NB4 (cell line): ENCODE measurements at places on chromosomes 7 and 10.

DNA sequence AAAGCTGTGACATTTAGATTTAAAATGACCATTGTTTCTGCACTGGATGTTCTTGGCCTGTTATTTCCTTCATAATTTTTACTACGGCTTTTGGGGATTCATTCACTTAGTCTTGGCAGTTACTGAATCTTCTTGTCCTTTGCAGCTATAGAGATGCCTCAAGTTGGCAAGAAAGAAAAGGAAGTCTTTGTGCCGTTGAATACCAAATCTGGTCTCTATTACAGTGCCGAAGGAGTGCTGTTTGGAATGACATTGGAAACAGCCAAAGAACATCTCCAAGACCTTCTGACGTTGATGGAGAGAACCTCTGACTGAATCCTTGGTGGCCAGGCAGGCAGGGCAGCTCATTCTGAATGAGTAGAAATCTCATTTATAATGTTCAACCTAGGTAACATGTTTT is 54.3 kb upstream of the NRP1 start:
- DNase-seq, result no peak

- DNase-seq, result no peak
These were observed 67.0 kb upstream of the CAV2 start for GRCh38 chr7:116432527-116432916.

DNA sequence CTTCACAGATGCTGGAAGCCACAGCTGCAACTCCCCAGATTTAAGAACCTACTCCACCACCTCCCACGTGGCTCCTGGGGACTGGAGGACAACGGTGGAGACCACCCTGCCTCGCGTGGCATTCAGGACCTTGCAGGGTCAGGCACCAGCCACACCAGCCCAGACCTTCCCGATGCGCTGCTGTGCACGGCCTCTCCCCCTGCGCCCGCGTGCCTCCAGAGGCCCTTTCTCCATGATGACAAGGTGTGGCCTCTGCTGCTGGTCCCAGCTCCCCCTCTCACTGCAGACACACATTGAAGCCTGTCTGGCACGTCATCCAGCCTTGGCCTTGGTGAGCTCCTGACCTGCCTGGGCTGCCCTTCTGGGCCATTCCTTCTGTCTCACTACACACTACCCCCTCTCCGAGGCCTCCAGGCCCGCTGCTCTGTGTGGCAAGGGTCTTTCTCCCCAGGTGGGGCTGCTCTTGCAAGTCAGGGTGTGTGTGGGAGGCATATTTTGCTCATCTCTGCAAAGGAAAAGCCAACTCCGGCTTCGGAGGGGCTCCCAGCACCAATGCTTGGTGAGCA is 254.8 kb downstream of the MAD1L1 start:
- no peak for DNase-seq

DNA sequence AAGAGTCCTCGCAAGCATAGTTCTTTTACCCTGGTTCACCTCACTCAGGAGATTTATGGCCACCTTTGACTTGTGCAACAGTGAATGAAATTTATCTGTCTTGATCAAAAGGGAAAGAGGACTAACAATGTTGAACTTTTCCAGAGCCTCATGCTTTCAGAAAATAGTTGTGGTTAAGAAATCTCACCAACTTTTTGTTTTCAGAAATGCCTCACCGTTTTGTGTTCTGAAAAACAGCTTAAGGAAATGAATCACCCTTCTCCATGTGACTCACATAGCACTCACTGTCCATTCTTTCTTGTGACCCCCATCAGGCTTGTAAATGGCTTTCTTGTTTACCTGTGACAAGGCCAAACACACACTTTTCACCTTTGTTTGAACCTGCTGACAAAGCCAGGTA is 148.6 kb upstream of the FAM3C start:
- DNase-seq, result peak; percentile 47

DNA sequence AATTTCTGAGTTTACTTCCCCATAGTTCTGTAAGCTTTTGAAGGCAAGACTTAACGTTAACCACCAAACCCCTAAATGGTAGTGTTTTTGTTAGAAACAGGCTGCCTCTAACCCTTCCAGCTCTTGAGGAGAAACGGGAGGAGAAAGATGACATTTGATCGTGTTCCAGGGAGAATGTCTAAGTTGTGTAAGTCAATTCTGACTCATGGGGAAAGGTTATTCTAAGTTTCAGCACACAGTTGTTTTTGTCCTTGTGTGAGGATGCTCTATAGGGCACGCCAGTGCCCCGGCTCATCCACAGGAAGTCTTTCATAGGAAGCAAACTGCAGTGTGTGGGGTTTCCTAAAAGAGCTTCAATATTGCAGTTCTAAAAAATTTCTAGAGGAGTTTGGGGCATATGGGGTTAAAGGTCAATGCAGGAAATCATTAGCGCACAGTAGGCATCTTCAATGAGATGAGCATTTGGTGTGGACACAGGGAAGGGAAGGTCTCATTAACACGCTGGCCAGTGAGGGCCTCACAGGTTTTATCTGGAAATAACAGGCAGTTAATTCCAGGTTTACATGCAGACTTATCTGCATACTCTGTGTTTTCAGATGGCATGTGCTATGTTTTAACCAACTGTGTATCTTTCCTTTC is 638.2 kb upstream of the IGFBP3 start:
- no peak for DNase-seq

DNA sequence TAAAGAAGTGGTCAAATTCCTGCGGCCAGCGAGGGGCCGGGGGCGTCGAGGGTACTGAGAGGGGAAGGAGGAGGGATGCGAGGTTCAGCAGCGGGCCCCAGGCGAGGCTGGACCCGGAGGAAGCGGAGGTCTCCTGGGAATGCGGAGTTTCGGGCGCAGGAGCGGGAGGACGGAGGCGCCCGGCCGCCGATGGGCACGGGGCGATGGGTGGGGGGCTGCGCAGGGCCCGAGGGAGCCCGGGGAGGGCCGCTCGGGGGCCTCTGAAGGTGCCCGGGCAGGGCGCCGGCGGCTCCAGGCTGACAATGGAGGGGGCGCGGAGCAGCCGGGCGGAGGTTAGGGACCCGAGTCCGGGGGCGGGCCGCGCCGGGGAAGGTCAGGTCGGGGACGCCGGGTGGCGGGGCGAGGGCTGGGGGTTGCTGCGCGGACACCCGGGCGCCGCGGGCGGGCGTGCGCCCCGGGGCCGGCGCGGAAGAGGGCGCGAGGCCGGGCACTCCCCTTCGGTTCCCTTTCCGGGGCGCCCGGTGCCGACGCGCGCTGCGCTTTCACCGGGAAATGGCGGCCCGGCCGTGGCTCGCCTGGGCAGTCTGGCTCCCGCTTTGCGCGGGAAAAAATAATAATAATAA is 683 bp downstream of the MACROH2A2 start:
- DNase-seq, result no peak

GRCh38 chr7:149830997-149831740 is 7.0 kb upstream of the ZNF862 start:
- DNase-seq, result no peak

- no peak for DNase-seq
These were observed 26.4 kb upstream of the GSDME start for GRCh38 chr7:24783698-24784097.

DNA sequence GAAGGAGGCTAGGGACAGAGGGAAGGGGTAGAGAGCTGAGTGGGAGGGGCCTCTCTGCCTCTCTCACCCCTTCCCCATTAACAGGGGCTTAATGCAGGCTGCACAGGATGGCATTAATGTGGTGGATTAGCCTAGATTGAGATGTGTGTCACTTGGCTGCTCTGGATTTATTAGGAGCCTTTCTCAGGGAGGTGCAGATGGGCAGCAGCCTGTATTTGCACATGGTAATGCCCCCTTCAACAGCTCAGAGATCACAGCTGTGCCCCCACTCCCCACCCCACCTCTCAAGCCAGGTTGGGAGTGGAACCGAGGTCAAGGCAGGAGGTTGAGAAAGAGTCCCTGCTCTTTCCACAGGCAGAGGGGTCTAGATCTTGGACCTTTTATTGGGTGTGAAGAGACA is 7.3 kb downstream of the PITX3 start:
- no peak for DNase-seq

DNA sequence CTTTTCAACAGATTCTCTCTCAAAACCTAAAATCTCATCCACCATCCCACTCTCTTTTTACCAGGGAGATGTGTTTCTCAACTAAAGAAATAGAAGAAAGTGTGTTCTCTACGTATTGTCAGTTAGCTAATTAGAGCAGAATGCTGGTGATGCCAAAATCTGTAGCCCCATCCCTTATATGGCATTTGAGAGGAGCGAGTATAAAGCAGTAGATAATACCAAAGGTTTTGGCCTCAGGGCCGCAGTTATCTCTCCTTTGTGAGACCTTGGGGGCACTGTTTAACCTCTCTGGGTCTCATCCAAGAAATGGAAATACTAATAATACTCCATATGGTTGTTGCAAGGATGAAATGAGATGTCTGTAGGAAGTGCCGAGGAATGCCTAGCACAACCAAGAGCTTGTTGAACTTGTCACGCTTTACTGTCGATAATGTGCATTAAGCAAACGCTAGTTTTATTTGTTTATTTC is 456 bp upstream of the DLD start:
- DNase-seq, result no peak

DNA sequence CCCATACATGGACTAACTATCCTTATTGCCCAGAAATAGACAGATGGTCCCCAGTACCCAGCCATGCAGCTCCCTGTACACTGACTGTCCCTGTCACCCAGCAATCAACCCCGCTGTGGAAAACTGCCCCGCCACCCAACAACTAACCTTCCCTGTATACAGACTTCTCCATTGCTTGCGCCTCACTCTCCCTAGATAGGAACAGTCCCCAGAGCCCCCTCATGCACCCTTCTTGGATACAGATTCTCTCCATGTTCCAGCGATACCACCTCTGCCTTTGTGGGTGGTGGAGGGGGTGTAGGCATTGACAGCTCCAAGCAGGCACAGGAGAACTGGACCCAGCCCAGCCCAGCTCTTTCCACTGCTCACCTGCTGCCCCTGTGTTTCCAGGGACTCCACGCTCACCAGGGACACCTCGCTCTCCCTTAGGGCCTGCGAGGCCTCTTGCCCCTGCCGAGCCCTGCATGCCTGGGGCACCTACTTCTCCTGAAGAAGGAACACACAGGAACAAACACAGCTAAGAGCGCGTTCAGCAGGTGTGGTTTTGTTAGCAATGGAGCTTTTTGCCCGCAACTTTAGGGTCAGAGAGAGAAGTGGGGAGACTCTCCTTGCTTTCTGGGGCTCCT is 7.2 kb downstream of the SFTPD start:
- DNase-seq, result no peak

DNA sequence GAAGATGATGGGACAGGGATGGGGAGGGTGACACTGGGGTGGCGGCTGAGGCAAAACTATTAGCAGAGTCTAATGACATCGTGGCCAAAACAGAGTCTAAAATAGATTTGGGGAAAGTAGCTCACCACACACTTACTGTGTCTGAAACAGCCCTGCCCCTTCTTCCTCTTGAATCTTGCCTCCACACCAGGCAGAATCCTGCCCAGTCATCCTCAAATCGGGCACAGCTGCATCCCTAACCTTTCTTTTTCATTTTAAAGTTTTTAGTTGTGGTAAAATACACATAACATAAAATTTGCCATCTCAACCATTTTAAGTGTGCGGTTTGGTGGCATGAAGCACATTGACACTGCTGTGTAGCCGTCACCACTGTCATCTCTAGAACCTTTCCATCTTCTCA is 90.0 kb downstream of the PRKAG2 start:
- no peak for DNase-seq

DNA sequence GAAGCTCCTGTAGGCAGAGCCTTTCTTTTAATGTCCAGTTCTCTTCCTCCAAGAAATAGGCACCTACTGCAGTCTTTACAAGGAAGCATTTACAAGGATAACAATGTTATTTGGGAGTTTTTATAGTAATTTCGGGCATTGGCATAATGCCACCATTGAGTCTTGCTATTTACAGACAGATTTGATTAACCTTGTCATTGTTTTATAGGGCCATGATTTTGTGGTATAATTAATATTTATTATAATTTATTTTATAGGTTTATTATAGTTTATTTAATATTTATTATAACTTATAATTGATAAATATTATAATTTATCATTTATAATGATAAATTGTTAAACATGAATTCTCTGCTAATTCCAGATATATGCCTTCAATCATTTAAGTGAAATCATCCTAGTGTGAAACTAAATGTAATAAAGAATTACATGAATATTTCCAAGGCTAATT is 573 bp upstream of the POT1 start:
- DNase-seq, result no peak

DNA sequence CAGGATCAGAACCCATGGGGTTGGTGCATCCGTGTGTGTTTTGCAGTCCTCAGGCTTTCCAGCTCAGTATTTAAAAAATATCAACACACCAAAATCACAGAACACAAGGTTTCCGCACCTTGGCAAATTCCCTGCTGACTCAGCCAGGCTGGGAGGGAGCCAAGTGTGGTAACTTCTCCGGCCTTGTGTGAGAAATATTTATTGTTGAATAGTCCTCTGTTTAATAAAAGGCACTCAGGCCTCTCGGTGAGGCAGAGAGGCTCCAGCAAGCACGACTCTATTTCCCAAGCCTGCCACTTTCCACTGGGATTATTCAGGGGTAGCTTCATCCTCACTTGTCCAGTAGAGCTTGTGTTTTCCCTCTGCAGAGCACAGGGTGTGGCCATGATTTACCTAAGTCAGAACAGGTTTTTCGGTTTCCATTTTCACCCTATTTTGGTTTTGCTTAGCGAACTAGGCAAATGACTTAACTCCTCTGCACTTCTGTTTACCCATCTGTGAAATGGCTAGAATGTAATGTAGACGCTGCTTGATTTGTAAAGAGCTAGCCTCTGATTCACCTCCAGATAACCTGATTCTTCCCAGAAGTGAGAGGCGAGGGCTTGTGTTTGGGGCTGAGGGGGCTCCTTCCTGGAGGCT is 13.0 kb upstream of the CHST15 start:
- DNase-seq, result no peak

DNA sequence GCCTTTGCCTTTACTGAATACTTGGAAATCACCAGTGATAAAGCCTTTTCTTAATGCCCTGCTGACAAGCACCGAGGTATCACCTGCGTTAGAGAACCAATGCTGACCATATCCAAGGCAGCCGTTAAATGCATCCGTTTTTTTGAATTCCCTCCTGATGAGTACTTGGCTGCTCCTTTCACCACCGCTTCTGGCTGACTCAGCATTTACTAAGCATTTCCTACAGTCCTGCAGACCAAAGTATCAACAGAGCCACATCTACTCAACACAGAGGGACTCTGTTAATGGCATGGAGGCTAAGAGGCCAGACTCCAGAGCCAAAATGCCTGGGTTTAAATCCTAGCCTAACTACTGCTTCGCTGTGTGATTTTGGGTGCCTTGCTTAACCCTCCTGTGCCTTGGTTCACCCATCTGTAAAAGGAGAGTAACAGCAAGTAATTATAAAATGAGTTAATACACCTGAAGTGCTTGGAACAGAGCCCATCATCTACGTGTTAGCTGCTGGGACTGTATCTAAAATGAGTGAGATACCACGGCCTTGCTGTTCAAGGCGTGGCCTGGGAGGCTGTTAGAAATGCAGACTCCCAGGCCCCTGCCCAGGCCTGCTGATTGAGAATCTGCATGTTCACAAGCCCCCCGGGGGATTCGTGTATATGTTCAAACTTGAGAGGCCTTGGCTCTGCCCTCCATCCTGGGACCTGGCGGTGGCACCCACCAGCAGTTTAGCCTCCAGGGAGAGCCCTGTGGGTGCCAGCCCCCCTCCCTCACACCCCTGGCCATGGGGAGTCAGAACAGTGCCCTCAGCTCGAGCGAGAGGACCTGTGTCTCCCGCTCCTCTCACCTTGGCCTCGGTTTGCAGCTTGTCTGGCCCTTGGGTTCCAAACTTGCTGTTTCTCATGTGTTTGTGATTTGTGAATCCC is 30.8 kb upstream of the EFCAB10 start:
- DNase-seq, result no peak
